ENCODE measurements at places on chromosomes 7 and 10.
A peak's percentile ranks its signal among the peaks of the same experiment; 100 is the strongest.

DNA sequence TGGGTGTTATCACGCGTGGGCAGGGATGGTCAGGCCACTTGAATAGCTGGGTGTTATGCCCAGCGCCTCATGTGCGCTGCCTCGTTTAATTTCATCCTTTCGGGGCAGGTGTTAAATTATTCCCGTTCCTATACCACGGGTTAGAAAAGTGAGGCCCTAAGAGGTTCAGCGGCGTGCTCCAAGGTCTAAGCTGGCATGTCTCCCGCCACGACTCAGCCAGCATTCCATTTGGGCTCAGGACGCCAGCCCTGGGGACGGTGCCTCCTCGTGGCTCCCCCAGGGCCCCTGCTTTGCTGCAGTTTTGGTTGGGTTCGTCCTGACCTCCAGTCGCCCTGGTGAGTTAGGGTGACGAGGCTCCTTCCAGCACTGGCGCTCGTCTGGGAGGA lies 124.5 kb downstream of the TRRAP start:
- no peak for DNase-seq

DNA sequence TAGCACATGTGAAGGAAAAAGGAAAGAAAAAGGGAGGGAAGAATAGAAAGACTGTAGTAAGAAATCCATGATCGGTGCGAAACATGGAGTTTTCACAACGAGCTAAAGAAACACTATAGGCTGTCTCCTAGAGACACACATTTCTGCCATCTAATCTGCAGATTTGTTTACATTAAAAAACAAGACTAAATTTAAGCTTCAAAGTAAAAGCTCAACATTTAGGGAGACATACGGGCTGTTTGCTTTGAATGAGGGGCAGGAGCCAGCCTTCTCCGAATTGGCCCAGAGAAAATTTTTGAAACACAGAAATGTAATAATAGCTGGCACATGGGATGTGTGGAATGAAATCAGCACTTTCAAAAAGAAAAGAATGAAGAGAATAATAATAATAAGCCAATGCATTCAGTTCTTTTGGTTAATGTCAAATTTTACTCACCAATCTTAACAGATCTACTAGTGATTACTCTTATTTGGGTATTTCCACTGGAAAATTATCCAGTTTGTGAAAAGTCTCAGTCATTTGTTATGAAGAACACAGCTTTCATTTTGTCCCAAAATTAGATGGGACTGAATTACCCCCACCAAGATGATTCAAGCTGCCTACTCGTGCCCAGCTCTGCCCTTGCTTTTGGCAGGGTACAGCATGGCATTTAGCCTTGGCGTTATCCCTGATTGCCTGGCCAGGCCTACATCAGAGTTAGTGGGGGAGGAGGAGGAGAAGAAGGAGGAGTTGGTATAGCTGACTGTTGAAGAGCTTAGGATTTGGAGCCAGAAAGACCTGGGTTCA lies 47.1 kb downstream of the MTURN start:
- no peak for DNase-seq

GRCh38 chr7:37071124-37071523 lies 346.8 kb upstream of the AOAH start:
- DNase-seq = no peak

DNA sequence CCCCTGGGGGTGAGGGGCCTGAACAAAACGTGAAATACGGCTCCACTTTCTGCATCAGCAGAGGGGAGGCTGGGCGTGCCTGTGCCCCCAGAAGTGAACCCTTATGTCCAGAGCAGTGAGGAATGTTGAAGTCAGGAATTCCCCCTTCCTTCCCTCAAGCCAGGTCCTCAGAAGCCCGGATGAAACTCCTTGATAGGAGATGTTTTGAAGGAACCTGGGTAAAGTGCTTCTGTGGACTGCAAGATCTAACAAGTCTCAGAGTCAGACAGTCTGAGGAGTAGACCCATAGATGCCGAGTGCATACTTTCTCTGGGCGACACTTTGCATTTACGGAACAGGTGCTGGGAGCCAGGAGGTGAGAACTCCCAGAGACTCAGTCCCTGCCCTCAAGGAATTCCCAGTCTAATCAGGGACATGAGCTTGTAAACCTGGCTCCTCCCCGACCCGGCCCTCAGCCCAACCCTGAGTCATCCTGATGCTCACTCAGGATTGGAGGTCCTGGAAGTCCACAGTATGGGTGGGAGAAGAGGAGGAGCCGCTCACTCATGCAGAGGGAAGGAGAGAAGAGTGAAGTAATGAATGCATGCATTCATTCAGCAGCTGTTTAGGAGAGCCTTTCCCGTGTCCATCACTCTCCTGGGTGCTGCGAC lies 179.5 kb upstream of the ITGB1 start:
- DNase-seq = no peak

DNA sequence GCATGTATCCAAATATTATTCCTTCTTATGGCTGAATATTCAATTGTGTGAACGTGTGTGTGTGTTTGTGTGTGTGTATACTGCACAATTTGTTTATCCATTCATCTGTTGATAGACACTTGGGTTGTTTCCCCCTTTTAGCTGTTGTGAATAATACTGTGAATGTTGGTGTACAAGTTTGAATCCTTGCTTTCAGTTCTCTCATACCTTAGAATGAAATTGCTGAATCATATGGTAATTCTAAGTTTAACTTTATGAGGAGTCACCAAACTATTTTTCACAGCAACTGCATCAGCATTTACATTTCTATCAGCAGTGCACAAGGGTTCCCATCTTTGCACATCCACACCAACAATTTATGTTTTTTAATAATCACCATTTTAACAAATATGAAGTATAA lies 86.9 kb upstream of the GATAD1 start:
- DNase-seq = no peak

DNA sequence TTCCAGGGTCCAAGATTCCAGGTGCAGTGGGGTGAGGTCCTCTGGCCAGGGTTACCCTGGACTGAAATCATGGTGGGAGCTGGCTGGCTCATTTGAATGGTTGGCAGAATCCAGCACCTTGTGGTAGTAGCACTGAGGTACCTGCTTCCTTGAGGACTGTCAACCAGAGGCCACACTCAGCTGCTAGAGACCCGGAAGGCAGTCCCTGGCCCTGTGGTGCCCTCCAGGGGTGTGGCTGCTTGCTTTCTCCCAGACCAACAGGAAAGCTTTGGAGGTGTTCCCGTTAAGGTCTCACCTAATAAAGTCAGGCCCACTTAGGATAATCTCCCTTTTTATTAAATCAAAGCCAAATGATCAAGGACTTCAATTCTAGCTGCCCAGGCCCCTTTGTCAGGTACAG lies 107.7 kb upstream of the GDF10 start:
- DNase-seq = no peak

GRCh38 chr7:38000272-38000671 lies 79.8 kb downstream of the EPDR1 start:
- DNase-seq = no peak

DNA sequence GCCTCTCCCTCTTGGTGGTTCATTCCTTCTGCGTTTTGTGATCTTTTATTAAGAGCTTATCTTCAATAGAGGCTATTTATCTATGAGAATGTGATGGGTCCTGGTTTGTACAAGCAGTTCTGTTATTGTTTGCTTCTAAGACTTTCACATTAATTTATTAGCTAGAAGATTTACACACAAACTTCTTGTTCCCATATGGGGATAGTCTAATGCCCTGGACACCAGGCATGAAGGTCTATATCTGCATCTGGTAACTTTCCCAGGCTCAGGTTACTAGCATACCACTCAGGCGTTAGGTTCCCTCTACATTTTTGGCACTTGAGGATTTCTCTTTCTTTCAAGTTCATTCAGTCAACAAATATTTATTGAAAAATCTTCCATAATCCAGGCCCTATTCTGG lies 7.7 kb downstream of the XPNPEP1 start:
- DNase-seq = no peak

DNA sequence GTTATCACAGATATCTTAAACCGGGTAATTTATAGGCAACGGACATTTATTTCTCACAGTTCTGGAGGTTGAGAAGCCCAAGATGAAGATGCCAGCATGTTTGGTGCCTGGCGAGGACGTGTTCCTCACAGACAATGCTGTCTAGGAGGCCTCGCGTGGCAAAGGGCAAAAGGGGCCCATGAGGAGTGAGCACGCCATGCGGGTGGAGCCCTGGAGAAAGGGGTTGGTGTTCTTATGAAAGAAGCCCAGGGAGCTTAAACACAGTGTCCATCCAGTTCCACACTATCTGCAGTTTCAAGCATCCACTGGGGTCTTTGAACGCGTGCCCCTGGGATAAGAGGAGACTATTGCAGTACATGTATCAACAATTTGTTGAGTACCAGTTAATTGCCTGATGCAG lies 51.4 kb downstream of the CXCL12 start:
- no peak for DNase-seq

GRCh38 chr10:92848037-92848440 lies 281 bp upstream of the EXOC6 start:
- no peak for DNase-seq

GRCh38 chr10:130739757-130740145 lies 571.8 kb downstream of the TCERG1L start:
- DNase-seq = no peak

DNA sequence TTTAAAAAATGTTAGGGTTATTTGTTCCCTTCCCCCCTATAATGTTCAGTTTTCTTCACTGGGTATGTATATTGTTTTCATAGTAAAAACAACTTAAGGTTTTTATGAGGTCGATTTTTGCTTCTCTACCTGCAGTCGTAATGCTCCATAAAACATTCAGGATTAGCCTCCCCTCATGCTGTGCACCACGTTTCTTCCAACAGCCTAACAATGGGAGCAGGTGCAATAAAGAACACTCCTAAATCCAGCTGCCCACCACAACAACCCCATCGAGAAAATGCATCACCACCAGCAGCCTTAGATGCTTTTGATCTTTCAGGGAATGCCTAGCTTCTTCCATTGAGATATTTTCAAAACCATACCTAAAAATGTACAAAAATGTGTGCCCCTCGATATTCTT lies 111.1 kb downstream of the ADAM12 start:
- DNase-seq = no peak

DNA sequence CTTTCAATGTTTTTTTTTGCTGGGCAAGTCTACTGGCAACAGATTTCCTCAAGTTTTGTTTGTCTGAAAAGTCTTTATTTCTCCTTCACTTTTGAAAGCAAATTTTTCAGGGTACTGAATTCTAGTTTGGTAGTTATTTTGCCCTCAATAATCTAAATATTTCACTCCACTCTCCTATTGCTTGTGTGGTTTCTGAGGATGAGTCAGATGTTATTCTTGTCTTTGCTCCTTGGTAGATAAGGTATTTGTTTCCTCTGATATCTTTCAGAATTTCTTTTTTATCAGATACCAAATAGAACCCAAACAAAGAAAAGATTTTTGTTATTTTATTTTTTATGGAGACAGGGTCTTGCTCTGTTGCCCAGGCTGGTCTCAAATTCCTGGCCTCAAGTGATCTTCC lies 99.2 kb upstream of the MALRD1 start:
- DNase-seq = no peak

GRCh38 chr10:6270951-6271350 lies 68.2 kb downstream of the PFKFB3 start:
- no peak for DNase-seq

DNA sequence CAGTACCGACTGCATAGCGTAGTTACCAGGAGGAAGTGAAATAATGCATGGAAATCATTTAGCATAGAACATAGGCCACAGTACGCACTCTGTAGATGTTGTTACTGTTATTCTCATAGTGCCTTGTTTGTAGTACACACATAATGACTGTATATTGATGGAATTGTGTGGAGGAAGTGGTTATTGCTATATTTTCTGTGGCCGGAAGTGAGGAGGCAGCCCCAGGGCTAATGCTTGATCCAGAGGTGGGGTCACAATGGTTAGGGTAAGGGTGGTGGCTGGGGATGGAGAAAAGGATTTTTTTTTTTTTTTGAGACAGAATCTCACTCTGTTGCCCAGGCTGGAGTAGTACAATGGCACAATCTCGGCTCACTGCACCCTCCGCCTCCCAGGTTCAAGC lies 4.5 kb upstream of the MGAM start:
- peak; percentile 40 for DNase-seq

- DNase-seq = no peak
Observed at GRCh38 chr10:127973791-127974311, 66.9 kb downstream of the PTPRE start.

DNA sequence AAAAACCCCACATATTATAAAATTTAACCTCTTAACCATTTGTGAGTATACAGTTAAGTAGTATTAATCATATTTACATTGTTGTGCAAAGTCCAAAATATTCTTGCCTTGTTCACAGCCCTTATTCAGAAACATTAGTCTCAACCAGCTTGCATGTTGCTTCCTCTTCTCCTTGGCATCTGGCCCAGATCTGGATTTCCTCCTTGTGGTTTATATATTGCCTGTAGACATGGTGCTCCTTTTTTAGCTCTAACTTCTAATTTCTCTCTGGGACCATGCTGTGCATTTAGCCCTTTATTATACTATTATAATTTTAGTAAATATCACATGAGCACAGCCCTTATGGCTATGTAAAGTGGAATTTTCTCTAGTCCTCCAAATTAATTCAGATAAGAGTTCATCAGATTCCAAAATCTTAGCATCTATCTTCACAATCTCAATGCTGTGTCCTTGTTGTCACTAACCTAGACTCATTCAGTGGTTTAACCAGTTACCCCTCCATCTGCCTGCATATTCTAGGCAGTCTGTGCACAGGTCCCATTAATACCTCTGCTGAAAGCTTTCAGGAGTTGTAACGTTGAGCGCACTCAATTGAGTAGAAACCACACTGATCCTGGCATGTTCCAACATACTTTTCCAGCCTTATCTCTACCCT lies 7.9 kb downstream of the CPED1 start:
- DNase-seq = peak; percentile 76

DNA sequence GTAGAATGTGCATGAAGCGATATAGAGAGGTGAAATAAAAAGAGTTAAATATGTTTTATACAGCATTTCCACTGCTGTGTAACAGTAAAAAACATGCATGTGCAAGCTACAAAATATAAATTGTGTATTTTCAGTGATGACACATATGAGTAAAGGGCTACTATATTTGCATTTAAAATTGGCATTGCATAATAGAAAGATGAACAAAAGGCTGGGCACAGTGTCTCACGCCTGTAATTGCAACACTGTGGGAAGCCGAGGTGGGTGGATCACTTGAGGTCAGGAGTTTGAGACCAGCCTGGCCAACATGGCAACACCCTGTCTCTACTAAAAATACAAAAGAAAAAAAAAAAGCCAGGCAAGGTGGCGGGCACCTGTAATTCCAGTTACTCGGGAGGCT lies 79.8 kb upstream of the CCDC71L start:
- no peak for DNase-seq

GRCh38 chr10:124366825-124367224 lies 51.9 kb downstream of the OAT start:
- no peak for DNase-seq

GRCh38 chr10:25047591-25048301 lies 31.3 kb downstream of the THNSL1 start:
- no peak for DNase-seq

DNA sequence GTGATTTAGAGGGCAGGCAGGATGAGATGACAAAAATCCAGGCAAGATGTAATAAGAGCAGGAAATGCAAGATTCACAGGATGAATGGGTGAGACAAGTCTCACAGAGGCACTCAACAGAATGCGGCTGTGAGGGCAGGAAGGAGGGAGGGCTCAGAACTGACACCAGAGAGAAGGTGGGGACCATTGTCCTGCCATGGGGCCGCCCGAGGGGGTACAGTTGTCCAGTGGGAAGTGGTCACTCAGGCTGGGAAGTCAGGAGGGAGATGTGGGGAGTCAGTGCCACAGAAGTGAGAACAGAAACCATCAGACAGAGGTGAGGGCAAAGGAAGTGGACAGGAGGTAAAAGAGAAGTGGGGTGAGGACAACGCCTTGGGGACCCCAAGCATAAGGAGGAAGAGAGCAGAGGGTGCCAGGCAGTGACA lies 8.9 kb downstream of the HIP1 start:
- DNase-seq = no peak

Measured in GF-D8 (cell line).